A549 treated with ZK216348 at 1 μM for 4 hours (cell line): ENCODE measurements at places on chromosomes 7 and 10. TPM values are rescaled to one million over a fixed set of nuclear protein-coding genes. Genes with fewer than 3 reads are reported as not detected.

The ANKRD30A gene
- total RNA-seq = 0.33 to 1.0 TPM (median 0.80 TPM) in 5 replicates

The FOXP2 gene
- not detected in 5 replicates for total RNA-seq

The FOXK1 gene
- total RNA-seq = 8.6 to 14.0 TPM (median 11.9 TPM) in 5 replicates

The KCP gene
- 0.12 to 0.36 TPM (median 0.18 TPM) in 5 replicates for total RNA-seq
